T-helper 2 cell treated with Interferon-gamma antibody and Interleukin-4, amounts not matched to agents 100 ng/mL and 5 ng/mL, for 36 hours (primary cell): ENCODE measurements at places on chromosomes 6 and 20. TPM values are rescaled to one million over a fixed set of nuclear protein-coding genes. Genes with fewer than 3 reads are reported as not detected.

CYP39A1 gene
- not detected in 2 replicates for total RNA-seq

HFE gene
- 0.91 and 1.0 TPM in 2 replicates for total RNA-seq

WFDC12 gene
- total RNA-seq, result not detected in 2 replicates

BPIFB2 gene
- not detected in 2 replicates for total RNA-seq

PPP1R16B gene
- 55.0 and 56.1 TPM in 2 replicates for total RNA-seq

MAP7 gene
- total RNA-seq, result 0.75 and 0.77 TPM in 2 replicates

LTB gene
- 767 and 782 TPM in 2 replicates for total RNA-seq

PDYN gene
- total RNA-seq, result not detected in 2 replicates

NRSN1 gene
- total RNA-seq, result not detected in 2 replicates

SCGN gene
- total RNA-seq, result not detected in 2 replicates

CALHM4 gene
- total RNA-seq, result not detected in 2 replicates

MUC21 gene
- total RNA-seq, result not detected in 2 replicates

CGA gene
- total RNA-seq, result not detected in 2 replicates

PPIL4 gene
- 18.3 and 18.6 TPM in 2 replicates for total RNA-seq

SMOC2 gene
- total RNA-seq, result not detected in 2 replicates

TAP1 gene
- total RNA-seq, result 416 and 426 TPM in 2 replicates

ELOVL4 gene
- 0.43 and 0.70 TPM in 2 replicates for total RNA-seq

TMEM217 gene
- total RNA-seq, result 2.9 and 3.0 TPM in 2 replicates

PKIB gene
- 0.36 and 0.95 TPM in 2 replicates for total RNA-seq

ENPP1 gene
- total RNA-seq, result 3.5 TPM in 2 replicates

ADAM33 gene
- not detected in 2 replicates for total RNA-seq

NEU1 gene
- 14.6 and 15.4 TPM in 2 replicates for total RNA-seq

HLA-F gene
- total RNA-seq, result 285 and 293 TPM in 2 replicates

PNPLA1 gene
- not detected in 2 replicates for total RNA-seq

HLA-DRB1 gene
- 69.9 and 74.8 TPM in 2 replicates for total RNA-seq

SLC35D3 gene
- total RNA-seq, result not detected in 2 replicates

CCDC28A gene
- 17.1 and 19.7 TPM in 2 replicates for total RNA-seq

FAXC gene
- total RNA-seq, result 0.23 TPM in 1 of 2 replicates, not detected in the other

BTN1A1 gene
- not detected in 2 replicates for total RNA-seq

DDX43 gene
- 1.3 TPM in 2 replicates for total RNA-seq

PFDN4 gene
- 29.2 and 30.4 TPM in 2 replicates for total RNA-seq

SNRPB gene
- total RNA-seq, result 372 and 377 TPM in 2 replicates

ZC2HC1B gene
- not detected in 2 replicates for total RNA-seq

OR12D2 gene
- total RNA-seq, result not detected in 2 replicates

EYA4 gene
- not detected in 2 replicates for total RNA-seq

PROKR2 gene
- not detected in 2 replicates for total RNA-seq
